ENCODE measurements at places on chromosomes 11 and 22.

GRCh38 chr11:70169127-70169526 lies 34.0 kb upstream of the FADD start:
- DNase-seq = no peak

DNA sequence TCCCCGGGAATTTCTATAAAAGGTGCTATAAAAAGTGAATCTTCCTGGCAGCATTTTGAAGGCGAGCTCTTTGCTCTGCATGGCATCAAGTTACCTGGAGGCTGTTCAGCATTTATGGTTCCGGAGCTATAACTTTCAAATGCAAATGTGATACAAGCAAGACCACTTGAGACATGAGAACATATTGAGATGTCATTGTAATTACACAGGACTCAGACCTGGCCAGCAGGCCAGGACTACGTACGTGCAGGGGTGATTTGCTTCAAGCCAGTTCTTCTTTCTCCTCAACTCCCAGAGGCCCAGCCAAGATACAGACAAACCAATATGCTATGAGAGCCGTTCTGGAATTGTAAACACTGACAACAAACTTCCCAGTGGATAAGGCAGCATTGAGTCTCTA lies 227.4 kb upstream of the FAT3 start:
- DNase-seq = no peak

DNA sequence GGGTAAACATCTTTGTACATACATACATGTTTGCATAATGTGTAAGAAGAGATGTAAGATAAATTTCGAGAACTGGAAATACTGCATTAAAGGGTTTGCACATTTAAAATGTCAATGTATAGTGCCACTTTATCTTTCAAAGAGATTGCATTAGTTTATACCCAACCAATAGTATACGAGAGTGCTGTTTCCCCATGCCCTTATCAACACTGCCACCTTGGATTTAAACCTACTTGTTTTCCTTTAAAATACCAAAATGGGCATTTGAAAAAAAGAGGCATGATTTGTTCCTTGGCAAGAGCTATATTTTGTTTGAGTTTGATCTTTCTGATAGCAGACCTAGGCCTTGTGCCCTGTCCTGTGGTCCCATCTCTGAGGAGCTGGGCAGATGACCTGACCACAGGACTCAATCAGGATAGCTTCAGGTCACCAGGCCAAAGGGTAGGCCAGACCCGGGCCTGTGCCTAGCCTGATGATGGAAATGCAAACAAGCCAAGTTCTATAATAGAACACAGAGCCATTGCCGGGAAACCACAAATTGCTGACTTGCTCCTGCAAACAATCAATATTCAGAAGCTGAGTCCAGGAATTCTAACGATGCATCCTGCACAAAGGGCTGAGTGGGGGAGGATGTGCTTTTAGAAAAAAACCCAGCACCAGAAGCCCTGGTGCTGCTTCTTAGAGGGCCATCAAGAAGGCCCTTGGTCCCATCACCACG lies 16.9 kb upstream of the ALG8 start:
- DNase-seq = no peak

DNA sequence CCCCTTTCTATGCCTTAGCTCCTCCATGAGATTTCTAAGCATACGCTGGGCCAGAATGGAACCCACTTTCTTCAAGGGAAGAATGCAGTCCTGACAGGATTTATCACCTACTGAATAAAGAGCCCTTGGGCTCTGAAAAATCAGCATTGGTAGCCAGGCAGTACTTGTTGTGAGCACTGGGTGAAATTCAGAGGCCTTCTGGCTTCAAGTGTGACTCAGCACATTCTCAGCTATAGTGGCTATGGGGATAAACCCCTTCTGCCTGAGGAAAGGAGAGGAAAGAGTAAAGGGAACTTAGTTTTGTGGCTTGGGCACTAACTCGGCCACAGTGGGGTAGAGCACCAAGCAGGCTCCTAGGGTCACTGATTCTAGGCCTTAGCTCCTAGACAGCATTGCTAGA lies 574.8 kb downstream of the JRKL start:
- DNase-seq = no peak

- DNase-seq = no peak
Observed at GRCh38 chr11:45083544-45084087, 62.8 kb upstream of the PRDM11 start.

- no peak for DNase-seq
Observed at GRCh38 chr22:45777852-45778375, 106.3 kb downstream of the ATXN10 start.

DNA sequence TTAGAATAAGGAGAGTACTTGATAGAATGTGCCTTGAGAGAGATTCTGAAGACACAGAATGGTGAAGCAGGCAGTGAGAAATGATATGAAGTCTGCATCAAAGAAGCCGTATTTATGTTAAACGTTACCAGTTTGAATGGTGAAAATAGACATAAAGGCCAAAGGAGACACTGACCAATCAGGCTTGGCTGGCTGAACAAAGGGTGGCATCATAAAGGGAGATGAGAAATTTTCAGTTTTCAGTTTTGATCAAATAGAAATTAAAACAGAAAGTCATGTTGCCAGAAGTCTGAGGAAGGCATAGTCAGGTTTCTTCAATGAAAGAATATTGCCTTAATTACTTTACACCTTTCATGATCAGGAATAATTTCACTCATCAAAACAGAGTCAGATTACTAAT lies 6.6 kb downstream of the OR51F1 start:
- DNase-seq = no peak

- DNase-seq = no peak
Observed at GRCh38 chr11:120340529-120340928, 4.3 kb downstream of the ARHGEF12 start.

DNA sequence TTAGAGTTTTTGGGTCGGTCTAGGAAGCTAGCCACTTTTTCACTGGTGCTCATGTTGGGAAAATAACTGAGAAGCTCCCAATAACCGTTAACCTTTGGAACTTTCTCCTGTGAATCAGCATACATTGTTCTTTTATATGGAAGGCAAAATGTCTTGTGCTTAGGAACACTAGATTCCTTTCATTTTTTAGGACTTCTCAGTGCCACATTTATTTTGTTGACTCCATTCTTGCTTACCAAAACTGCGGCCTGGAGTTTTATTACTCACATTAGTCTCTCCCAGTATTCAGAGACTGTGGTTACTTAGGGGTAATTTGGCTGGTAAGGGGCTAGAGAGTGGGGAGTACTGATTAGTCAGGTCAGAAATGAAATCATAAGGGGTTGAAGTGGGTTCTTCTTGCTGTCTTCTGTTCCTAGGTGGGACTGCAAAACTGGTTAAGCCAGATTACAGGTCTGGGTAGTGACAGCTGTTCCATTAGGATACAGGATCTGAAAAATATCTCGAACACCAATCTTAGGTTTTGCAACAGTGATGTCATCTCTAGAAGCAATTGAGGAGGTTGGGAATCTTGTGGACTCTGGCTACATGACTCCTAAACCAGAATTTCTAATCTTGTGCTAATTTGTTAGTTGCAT lies 631.4 kb upstream of the LUZP2 start:
- no peak for DNase-seq

- no peak for DNase-seq
Observed at GRCh38 chr22:37425800-37426705, 1.2 kb downstream of the ELFN2 start.

- no peak for DNase-seq
Observed at GRCh38 chr11:57331720-57332119, 4.0 kb downstream of the SSRP1 start.

DNA sequence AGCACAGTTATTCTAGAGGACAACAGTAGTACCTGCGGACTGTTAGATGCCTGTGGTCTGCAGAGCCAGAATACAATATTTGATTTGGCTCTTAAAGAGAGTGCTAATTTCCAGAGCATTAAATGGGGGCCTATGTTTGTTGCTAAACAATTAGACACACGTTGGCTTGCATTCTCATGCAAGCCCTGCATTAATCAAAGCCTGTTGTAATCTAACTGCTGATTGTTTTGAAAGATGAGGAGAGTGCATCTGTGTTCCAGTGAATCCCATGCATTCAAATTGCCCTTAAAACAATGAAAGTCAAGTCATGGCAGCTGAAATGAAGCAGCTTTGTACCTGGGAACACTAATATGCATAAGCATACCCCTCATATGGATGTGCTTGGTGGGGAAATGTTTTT lies 419.4 kb downstream of the DYNC2H1 start:
- no peak for DNase-seq
